Upper lobe of left lung (tissue), 6 donors: ENCODE measurements at places on chromosomes 4 and X. TPM values are rescaled to one million over a fixed set of nuclear protein-coding genes. Genes with fewer than 3 reads are reported as not detected.

GRCh38 chr4:182711211-182711610 lies 206.0 kb downstream of the DCTD start:
- no peak for DNase-seq

Gene PDGFRA
- 71.4 TPM for total RNA-seq

DNA sequence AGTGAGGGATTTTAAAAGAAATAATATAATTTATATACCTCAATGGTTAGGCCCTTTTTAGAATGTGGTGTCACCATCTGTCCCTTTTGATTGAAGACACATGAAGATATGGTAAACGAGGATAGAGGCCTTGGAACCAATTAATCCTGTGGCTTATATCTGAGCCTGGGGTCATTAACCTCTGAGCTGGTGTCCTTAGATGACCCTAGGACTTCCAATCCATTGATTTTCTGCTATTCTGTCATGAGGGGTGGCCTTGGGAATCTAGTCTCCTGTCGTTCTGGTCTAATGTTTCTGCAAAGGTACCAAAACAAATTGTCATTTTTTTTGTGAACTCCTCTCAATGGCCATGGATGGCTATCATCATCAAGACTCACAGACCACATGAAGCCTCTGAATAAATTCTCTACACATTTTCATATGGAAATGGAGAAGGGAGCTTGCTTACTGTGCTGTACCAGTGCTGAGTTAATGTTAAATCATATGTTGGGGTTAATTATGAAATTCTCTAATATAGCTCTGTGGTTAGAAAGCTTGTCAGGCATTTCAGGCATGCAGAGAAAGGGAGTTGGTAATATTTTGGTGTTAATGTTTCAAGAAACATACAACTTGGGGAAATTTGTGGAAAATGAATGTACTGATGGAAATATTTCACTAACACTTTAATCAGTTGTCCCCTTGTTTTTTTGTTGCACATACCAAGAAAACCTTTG lies 204.2 kb upstream of the IL15 start:
- DNase-seq: no peak

GRCh38 chr4:147840838-147841738 lies 109.2 kb downstream of the ARHGAP10 start:
- no peak for DNase-seq

Gene LONRF3
- 46.7 TPM for total RNA-seq

- DNase-seq: no peak
These were observed 215.2 kb downstream of the SLC4A4 start for GRCh38 chr4:71554025-71554424.

DNA sequence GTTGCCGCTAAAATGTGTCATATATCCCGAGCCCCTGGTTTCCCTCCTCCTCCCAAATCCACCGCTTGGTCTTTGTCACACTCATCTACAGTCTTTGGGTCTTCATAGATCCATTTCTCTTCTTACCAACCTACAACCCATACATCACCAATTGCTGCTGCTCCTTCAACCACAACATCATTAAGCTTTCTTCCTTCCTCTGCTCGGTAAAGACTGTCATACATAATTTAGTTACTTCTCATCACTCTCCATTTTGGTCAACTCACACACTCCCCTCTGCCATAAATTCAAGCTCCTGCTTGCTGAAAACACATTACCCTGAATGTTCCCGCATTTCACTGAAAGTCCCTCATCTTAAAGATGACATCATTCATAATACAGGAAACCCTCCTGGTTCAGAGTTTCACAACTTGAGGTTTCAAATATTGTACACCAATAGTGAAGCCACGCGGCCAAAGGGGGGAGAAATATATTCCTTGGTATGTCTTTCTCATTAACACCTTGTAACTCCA lies 1.7 kb upstream of the DCTD start:
- DNase-seq: no peak

GRCh38 chr4:107248571-107248970 lies 212.5 kb upstream of the DKK2 start:
- no peak for DNase-seq

DNA sequence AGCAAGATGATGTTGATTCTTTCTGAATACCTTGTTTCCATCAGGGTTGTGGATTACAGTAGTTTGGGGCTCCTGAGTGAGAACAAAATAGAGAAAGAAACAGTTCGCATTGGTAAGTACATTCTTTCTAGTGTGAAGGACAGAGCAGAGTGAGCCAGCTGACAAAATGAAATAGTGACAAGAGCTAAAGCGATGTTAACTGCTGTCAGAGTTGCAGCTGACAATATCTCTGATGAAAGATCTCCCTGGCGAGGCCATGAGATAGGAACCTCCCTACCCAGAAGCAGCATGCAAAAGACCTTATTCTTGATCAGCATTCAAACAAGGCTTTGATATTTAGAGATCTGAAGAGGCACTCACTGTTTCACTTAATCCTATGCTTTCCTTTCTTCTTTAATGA lies 258.6 kb downstream of the CAMK2D start:
- DNase-seq: no peak

Gene ALB
- 1.0 TPM for total RNA-seq

GRCh38 chr4:93103042-93103441 lies 725.5 kb upstream of the ATOH1 start:
- no peak for DNase-seq

DNA sequence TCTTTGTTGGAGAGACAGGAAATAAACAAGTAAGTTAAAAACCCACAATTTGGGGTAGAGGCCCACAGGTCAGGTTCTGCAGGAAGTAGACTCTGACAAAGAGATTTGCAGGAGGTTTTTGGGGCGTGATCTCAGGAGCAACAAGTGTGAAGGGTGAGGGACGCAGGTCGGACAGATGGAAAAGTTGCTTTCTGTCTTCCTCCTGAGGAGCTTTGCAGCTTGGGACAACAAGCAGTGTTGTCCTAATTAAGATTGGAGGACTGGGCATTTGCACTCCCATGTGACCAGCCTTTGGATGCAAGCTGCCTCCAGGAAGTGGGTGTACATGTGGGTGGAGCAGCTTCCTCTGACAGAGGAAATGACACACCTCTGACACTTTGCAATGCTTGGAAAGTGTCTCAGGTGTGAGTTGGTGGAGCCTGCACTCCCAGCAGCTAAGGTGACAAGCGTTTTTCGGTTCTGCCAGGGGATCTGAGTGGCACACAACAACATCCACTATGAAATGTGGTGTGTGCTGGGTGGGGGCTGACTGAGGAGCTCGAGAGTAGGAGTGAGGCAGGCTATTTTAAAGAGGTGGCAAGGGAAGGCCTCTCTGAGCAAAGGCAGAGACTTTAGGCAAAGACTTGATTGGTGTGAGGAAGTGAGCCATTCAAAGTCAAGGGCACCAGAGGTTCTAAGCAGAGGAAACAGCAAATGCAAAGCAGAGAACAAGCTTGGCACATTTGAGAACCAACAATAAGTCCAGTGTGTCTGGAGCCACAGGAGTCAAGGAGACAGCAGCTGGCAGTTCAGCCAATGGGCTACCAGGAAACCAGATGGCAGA lies 339.8 kb upstream of the GATB start:
- DNase-seq: no peak

DNA sequence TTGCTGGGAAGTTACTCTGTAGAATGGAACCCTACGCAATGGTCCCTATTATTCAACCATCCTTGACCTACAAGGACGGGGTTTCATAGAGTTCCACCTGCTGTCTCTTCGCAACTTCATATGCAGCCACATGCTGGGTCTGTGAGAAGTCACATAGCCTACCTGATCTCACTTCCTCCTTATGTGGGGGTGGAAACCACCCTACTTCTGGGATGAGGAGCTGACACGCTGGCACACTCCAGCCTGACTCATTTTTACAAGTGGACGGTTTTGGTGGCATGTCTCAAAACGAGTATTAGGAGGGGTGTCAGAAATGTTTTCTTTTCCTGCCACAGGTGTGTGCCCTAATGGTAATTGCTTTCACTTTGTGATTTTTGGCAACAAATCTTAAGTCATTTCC lies 36.8 kb upstream of the ARSD start:
- DNase-seq: no peak

DNA sequence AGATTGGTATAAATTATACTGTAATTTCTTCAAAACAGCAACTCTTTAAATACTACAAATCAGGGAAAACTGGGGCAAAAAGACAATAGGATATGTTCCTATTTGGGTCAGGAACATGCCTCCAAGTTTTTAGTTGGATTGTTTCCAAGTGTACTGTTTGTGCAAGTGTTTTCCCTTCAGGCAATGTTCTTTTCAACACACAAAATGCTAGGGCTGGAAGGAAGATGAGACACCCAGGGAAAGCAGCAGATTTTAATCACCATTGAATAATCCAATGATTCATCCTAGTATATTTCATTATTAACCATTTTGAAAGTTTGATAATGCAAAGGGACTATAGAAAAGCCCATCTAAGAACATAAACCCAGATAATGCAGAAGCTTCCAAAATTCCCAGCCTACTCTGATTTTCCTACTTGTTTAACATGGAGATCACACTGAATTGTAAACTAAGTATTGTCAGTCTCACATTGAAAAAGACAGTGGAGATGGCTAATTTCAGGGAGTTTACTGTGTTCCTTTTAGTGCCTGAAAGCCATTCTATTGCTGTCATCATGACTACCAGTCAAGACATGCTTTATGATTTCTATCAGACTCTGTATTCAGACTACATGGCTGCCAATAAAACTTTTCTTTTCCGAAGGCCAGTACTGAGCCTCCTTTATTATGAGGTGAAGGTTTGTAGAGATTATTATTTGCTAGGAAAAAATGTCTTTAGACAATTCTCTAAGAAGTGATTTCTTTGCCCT lies 38.6 kb downstream of the COL4A6 start:
- DNase-seq: no peak

- no peak for DNase-seq
These were observed 189.9 kb downstream of the TBCK start for GRCh38 chr4:106126062-106126461.

DNA sequence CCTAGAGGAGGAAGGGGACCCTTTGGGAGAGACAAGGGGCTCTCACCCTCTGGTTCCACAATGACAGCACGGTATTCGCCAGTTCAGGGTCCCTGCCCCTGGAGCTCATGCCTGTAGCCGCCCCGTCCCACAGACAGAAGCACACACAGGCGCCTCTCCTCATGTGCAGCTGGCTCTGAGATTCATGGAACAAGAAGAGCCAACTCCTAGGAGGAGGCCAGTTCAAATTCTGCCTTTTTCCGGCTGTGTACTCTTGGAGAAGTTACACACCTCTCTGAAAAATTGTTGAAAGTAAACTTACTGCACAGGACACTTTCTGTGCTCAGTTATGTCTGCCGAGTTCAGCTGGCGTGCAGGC lies 15.3 kb downstream of the BLOC1S4 start:
- no peak for DNase-seq

GRCh38 chr4:183797011-183797444 lies 108.1 kb upstream of the STOX2 start:
- peak; percentile 89 for DNase-seq

DNA sequence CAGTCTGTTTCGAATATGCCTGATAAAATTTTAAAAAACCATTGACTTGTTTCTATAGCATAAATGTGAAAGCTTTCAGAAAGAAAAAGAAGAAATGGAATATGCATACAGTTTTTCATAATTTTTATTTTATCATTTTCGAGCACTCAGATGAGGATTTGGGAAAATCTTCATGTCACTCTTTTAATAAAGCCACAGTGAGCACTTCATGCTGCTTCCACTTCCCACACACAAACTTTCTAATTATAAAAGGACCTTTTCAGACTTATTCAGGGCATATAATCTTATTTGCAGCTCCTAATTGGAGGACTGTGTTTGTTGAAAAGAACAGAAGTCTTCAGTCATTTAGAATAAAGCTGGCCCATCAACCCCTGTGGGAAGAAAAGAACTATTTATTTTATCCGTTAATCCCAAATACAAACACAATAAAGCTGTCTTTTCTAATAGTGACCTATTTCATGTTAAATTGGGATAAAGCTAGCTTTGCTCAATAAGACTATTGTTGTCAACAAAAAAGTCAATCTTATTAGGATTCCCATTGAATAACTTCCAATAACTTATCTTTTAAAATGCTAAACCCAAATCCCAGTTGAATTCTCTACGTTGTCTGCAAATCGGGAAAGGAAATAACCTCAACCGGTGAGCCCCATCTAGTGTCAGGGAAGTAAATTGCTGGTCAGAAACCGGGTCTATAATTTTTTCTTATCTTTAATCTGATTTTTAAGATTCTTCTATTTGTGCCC lies 211.5 kb downstream of the PDGFRA start:
- DNase-seq: no peak

GRCh38 chrX:69323786-69324720 lies 158.8 kb upstream of the PJA1 start:
- no peak for DNase-seq

- DNase-seq: no peak
These were observed 114.8 kb upstream of the MED14 start for GRCh38 chrX:40849906-40850823.

Gene HMX1
- not detected for total RNA-seq

GRCh38 chrX:117274965-117275364 lies 812.2 kb upstream of the CT83 start:
- DNase-seq: no peak

DNA sequence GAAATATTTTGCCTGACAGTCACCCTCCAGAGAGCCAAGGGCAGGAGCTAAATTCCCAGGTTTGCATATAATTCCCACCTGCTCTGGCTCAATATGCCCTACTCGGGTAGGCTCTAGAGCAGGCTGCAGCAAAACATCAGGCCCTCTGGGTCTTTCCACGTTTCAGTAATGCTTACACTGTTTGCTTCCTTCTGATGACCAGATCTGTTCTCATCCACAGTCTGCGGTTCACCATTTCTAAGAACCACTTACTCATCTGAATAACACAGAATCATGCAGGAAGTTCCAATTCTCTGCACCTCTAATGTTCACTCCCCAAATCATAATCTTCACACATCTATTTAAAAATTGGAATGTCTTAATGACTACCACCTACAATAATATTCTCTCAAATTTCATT lies 141.4 kb downstream of the PPP3CA start:
- DNase-seq: no peak

Gene APLN
- 1.2 TPM for total RNA-seq

Gene ADH1B
- 258 TPM for total RNA-seq

- DNase-seq: no peak
These were observed 10.1 kb upstream of the MPP1 start for GRCh38 chrX:154815274-154815818.

- DNase-seq: no peak
These were observed 810.5 kb upstream of the ADGRL3 start for GRCh38 chr4:60389633-60390032.

GRCh38 chr4:7423391-7423790 lies 11.3 kb downstream of the PSAPL1 start:
- DNase-seq: peak; percentile 12

GRCh38 chr4:6023731-6024130 lies 5.5 kb upstream of the C4orf50 start:
- DNase-seq: no peak

- no peak for DNase-seq
These were observed 90.8 kb upstream of the PPP2R3B start for GRCh38 chrX:477441-478012.

DNA sequence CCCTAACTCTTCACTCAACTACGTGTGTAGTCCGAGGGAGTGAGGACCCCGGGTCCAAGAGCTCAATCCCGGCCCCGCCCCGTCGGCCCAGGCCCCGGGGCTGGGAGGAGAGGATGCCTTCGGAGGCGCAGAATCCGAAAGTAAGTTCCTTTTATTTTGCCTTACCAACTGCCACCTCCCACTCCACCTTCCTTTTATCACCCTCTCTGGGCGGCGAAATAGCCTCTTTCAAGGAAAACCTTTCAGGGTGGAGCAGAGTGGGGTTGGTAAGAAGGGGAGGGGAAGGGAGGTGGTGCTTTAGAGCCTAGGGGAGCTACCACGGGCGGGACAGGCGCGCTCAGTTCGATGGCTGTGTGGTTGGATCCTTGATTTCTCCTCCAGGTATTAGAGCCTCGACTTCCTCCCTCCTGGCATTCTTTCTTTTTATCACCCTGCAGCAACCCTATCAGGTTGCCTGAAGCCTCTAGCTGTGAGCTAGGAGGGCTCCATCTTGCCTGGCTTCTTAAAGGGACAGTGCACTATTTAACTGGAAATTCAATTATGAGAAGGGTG lies 191.2 kb downstream of the RRAGB start:
- no peak for DNase-seq
